EL (cell line): ENCODE measurements at places on chromosomes 6 and 20.

DNA sequence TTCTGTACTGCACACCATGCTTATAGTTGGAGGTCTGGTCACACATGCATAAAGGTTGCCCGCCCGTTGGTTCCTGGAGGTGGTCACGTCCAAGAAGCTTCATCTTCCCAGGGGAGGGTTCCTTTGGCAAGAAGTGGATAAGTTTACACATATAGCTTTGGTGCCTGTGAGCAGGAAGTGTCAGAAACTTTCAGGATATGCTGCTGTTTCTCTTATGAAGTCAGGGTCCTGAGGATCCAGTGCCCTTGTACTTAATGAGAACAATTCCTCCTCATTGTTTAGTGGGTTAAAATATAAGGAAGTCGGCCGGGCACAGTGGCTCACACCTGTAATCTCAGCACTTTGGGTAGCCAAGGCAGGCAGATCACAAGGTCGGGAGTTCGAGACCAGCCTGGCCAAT is 115.5 kb upstream of the DUSP22 start:
- DNase-seq, result no peak

DNA sequence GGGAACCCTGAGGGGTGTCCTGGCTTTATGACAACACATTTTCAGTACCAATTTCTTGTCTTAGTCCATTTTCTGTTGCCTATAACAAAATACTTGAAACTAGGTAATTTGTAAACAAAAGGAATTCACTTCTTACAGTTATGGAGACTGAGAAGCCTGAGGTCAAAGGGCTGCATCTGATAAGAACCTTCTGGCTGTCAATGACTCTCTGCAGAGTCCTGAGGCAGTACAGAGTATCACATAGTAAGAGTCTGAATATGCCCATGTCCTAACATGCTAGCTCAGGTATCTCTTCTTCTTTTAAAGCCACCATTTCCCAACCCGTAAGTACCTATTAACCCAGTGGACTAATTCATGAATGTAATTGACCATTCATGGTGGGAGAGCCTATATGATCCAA is 1458.6 kb upstream of the EYS start:
- no peak for DNase-seq

DNA sequence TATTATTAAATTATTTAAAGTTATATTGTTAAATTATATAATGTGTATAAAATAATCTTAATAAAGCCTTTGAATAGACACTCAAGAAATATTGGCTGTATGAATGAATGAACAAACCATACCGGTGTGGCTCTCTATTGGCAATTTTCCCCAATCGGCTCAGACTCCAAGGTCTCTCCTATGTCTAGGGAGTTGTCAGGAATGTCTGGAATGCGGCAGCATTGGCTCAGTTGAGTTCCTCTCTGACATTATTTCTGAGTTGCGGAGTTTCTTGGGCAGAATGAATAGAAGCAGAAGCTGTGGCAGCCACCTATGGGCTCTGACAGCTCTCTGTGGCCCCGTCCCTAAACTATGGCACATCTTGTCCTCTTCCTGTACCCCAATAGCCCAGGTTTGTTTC is 111.0 kb downstream of the SOBP start:
- peak; percentile 65 for DNase-seq

DNA sequence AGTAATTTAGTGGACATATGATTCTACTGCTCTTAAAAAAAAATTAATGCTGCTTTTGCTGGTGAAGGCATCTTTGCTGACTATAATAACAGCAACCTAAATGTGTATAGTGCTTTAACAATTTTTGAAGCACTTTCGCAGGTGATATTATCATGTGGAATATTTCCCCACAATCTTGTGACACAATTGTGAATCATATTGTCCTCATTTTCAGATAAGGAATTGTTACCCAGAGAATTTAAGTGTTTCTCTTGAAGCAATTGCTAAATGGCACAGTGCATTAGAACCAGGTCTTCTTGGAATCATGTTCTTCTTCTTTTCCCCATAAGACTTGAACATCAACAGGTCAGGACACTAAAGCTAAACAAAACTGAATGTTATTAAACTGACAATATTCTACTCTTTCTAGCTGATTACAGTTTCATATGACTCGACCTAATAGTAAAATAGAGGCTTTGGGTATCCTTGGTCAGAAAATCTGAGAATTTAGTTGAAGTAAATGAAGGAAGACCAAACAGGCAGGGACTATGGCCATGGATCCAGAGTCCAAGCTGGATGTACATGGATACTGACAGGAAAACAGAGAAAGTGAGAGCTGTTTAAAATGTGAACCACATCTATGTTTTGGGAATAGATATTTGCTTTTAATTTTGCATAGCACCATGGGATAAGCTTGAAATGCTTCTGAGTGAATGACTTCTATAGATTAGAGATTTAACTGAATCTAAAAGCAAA is 121.8 kb upstream of the SLC35B3 start:
- no peak for DNase-seq

- DNase-seq, result peak; percentile 6
These were observed 905 bp downstream of the RARS2 start for GRCh38 chr6:87588756-87589407.

GRCh38 chr20:42688576-42688975 is 501.1 kb downstream of the PTPRT start:
- no peak for DNase-seq
